BJ (cell line): ENCODE measurements at places on chromosomes 5 and 9.

DNA sequence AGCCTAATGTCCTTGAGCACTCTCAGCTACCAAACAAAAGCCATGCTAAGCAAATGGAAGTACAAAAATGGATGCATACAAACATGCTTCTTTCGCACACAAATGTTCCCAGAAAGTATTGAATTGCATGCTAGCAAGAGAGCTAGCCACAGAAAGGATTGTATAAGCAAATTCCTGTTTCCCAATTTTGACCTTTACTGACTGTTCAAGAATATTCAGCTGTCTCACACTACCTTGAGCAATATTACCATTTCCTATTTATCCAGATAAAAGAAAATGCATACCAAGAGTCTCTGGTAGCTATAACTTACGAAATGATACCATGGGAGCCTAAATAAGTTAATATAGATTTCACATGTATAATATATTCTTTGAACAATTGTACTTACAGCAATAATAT lies 264.6 kb downstream of the TMEM167A start:
- DNase-seq = no peak

- no peak for DNase-seq
Observed at GRCh38 chr9:83342006-83342405, 196.2 kb downstream of the FRMD3 start.

GRCh38 chr5:112604732-112605630 lies 132.7 kb upstream of the APC start:
- no peak for DNase-seq

- no peak for DNase-seq
Observed at GRCh38 chr9:90141723-90142122, 500.9 kb downstream of the DIRAS2 start.

DNA sequence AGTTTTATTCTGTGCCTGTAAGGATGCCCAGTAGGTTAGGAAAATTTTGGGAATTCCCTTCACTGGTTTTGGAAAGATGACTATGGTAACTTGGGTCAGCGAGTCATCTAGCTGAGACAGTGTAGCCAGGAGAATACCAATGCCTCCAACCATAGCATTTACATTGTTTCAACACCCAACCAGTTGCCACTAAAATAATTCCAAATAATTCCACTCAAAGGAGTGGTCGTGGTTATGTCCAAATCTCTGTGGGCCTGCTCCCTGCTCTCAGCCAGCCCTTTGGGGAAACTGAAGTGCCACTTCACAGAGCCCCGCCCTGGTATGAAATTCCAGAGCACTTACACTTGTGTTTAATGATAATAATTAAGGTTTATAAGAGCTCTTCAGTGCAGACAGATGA lies 310.5 kb downstream of the PLK2 start:
- DNase-seq = no peak

- no peak for DNase-seq
Observed at GRCh38 chr5:94021246-94021645, 279.8 kb upstream of the POU5F2 start.

- DNase-seq = no peak
Observed at GRCh38 chr5:172266676-172267092, 16.9 kb downstream of the UBTD2 start.

DNA sequence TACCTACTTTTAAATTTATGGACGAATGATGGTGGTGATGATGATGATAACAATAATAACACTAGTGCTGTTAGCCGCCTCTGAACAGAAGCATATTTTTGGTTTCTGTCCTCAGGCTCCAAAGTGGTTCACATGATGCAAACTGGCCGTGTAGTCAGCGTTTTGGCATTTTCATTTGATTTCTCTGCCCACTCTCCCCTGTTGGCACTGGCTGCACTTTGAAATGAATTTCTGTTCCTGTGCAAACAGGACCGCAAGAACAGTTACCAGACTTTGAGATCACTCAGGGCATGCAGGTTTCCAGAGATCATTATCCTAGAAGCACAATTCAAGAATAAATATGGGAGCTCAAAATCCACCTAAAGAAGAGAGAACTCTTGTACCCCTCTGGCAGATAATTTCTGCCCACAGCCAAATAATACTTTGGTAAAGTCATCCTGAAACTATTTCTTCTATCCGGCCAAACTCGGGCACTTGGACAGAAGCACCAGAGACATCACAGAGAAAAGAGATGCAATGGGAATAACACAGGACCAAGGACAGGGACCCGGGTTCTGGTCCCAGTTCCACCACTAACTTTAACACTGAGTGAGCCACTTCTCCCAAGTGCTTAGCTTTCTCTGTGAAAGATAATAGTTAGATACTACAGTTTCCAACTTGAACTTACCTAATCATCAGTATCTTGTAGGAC lies 201.7 kb upstream of the PTGER4 start:
- no peak for DNase-seq

DNA sequence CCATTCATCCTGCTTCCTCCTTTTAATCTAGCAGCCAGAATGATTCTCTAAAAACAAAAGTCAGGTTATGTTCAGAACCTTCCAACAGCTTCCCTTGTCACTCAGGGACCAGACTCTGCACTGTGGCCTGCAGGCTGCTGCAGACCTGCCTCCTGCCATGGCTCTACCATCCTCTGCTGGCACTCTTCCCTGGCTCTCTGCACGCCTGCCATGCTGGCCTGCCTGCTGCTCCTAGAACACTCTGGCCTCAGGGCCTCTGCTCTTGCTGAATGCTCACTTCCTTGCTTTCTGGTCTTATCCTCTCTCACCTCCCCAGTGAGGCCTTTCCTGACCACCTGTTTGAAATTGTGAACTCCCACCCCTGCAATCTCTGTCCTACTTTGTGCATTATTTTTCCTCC lies 149.4 kb downstream of the CD180 start:
- DNase-seq = no peak

- DNase-seq = peak; percentile 91
Observed at GRCh38 chr9:1979741-1980367, 35.3 kb upstream of the SMARCA2 start.

DNA sequence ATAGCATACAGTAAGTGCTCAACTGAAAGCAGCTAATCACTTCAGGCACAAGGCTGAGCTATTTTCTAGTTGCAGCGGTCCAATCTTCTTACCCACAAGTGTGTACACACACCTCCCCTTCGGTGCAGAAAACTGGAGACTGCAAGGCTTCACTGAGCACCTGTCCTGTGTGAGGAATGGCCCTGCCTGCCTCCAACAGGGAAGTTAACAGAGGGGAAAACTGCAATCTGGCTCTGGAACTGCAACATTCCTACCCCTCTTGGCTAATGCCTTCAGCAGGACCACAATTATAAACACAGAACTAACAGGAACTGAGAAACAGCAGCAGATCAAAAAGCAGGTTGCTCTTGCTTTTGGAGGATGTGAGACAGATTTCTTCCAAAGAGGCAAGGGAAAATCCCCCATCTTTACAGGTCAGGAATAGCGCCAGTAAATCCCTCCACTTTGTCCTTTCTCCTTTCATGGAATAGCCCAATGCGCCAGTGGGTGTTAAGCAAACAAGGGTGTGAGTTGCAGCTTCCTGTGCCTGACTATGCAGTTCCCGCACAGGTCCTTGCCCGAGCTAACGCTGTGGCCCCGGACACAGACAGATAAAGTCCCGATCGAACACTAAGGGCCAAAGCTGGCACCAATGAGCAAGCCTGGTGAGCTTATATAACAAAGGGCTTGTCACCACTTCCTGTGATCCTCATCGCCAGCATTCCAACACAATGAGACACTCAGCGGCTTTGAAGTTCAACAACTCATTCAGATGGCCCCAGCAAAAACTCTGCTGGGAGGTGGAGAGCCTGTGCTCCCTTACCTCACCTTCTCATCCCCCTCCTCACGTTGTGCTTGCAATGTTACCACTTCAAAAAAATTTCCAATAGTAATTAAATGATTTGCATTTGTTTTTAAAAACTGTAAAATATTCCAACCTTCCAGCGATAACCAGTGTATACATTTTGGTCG lies 21.5 kb downstream of the SHB start:
- no peak for DNase-seq

DNA sequence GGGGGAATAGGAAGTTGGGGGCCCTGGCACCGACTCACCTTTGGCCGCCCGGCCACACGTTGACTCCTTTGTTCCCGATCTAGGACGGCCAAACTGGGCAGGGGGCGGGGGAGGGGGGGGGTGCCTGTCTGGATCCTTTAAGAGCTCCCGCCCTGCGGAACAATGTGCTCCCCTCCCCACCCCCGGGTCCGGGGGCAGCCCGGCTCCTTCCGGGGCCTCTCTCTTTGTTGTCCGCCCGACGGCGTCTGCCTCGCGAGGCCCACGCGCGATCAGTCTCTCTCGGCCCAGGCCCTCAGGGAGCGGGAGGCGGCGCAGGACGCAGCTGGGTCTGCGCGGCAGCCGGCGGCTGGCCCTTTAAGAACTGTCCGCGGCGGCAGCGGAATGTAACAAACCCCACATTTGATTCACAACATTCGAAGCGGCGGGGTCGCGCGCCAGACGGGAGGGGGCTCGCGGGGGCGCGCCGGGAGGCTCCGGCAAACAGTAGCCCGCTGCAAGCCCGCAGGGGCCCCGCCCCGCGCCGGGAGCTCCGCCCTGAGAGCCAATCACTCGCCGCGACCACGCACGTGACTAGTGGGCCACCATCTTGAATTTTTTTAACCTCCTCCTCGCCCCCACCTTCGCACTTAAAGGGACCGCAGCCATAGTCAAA lies at the start of gene RNF44:
TSS of gene RNF44 (minus strand) at position 501 of the 652 bp plus-strand sequence. CDS start 4,930 bp downstream, outside the sequence.
- peak; percentile 86 for DNase-seq

- no peak for DNase-seq
Observed at GRCh38 chr5:141516672-141517025, 27.8 kb downstream of the PCDHGC5 start.

- no peak for DNase-seq
Observed at GRCh38 chr9:116596646-116597045, 90.5 kb upstream of the TRIM32 start.

- DNase-seq = no peak
Observed at GRCh38 chr5:123802298-123802951, 290.4 kb downstream of the CSNK1G3 start.
